H9 (cell line): ENCODE measurements at places on chromosomes 6 and 20. TPM values are rescaled to one million over a fixed set of nuclear protein-coding genes. Genes with fewer than 3 reads are reported as not detected.
A peak's percentile ranks its signal among the peaks of the same experiment; 100 is the strongest.

SLC17A3 gene
- total RNA-seq, result not detected in 2 replicates

MPIG6B gene
- total RNA-seq, result not detected in 2 replicates

TBP gene
- total RNA-seq, result 22.6 and 24.3 TPM in 2 replicates

SLC12A5 gene
- total RNA-seq, result 7.3 and 8.7 TPM in 2 replicates

EEF1A2 gene
- total RNA-seq, result 25.8 and 27.4 TPM in 2 replicates

SCRT2 gene
- not detected in 2 replicates for total RNA-seq

CALHM4 gene
- not detected in 2 replicates for total RNA-seq

SRMS gene
- total RNA-seq, result 0.70 and 0.79 TPM in 2 replicates

PDE10A gene
- total RNA-seq, result 0.31 and 0.44 TPM in 2 replicates

HLA-G gene
- total RNA-seq, result 2.7 and 2.9 TPM in 2 replicates

TMEM244 gene
- total RNA-seq, result not detected in 2 replicates

DNA sequence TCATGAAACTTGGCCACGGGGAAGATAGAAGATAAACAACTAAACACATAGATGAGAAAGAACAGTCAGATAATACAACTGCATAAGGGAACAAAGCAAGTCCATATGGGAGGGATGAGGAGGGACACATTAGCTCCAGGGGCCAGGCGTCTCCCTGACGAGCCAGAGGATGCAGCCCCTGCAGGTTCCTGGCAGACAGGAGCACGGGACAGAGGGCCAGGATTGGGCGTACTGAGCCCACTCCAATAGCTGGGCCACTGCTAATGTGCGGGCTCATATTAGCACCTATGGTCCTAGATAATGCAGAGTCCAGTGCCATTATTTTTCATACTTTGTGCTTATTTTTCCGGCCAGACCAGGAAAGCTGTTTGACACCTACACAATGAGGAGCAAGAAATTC lies 182.9 kb downstream of the ANKRD60 start:
- peaks cover 3% of the 10 kb centered on the region; the same call in 2 of the 3 replicates for H3K36me3 ChIP-seq
- H3K4me3 ChIP-seq, result no peak overlapping the region
- DNase-seq, result no peak
- H3K27me3 ChIP-seq, result no peaks in the 10 kb centered on the region

DNA sequence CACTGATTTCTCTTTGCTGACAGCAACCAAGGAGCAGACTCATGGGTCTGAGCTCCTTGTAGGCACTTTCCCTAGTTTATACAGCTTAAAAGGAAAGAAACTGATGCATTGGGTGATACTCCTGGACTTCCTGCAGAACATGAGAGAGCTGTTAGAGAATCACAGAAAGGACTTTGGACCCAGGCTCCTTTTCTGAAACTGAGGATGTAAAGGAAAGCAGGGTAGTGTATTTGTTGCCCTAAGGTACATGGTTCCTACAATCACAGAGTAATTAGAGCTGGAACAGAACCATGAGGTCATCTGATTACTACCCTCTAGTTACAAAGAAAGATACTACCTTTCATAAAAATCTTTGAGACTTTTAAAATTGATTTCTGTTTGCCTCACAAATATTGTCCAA lies 477.1 kb upstream of the SPTLC3 start:
- H3K4me3 ChIP-seq, result no peak overlapping the region
- no peaks in the 10 kb centered on the region for H3K27me3 ChIP-seq
- no peaks in the 10 kb centered on the region for H3K36me3 ChIP-seq

DNA sequence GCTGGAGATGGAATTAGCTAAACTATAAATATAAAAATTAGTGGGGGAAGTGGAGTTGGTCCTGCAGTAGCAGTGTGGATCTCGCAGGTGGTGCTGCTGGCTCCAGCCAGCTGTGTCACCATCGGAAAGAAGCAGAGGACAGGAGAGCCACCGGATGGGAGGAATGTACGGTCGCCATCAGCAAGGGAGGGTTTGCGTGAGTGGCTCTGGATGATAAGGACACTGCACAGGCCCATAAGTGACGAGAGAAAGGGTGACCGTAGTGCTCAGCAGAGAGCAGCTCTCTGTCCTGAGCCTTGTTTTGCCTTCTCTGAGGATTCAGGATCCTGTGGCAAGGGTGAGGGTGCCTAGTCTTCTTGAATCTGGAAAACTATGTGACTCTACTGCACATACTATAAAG lies 378.7 kb downstream of the ZFAND3 start:
- no peaks in the 10 kb centered on the region for H3K36me3 ChIP-seq
- H3K27me3 ChIP-seq, result no peaks in the 10 kb centered on the region
- DNase-seq, result no peak
- H3K4me3 ChIP-seq, result no peak overlapping the region

- no peak overlapping the region for H3K4me3 ChIP-seq
- H3K36me3 ChIP-seq, result no peaks in the 10 kb centered on the region
- DNase-seq, result no peak
- H3K27ac ChIP-seq, result no peak overlapping the region
- H3K4me1 ChIP-seq, result no peaks in the 10 kb centered on the region
- no peaks in the 10 kb centered on the region for H3K27me3 ChIP-seq
These were observed 28.5 kb upstream of the EPHA7 start for GRCh38 chr6:93447874-93448273.

GRCh38 chr6:74420221-74420620 lies 724.2 kb downstream of the CD109 start:
- H3K27me3 ChIP-seq, result no peaks in the 10 kb centered on the region
- H3K27ac ChIP-seq, result no peak overlapping the region
- no peak for DNase-seq
- H3K4me1 ChIP-seq, result no peaks in the 10 kb centered on the region
- H3K4me3 ChIP-seq, result no peak overlapping the region

- no peaks in the 10 kb centered on the region for H3K27me3 ChIP-seq
- no peak for DNase-seq
- no peaks in the 10 kb centered on the region for H3K36me3 ChIP-seq
- H3K4me3 ChIP-seq, result no peak overlapping the region
- H3K27ac ChIP-seq, result no peak overlapping the region
These were observed 15.6 kb upstream of the NELFCD start for GRCh38 chr20:58965270-58966064.

DNA sequence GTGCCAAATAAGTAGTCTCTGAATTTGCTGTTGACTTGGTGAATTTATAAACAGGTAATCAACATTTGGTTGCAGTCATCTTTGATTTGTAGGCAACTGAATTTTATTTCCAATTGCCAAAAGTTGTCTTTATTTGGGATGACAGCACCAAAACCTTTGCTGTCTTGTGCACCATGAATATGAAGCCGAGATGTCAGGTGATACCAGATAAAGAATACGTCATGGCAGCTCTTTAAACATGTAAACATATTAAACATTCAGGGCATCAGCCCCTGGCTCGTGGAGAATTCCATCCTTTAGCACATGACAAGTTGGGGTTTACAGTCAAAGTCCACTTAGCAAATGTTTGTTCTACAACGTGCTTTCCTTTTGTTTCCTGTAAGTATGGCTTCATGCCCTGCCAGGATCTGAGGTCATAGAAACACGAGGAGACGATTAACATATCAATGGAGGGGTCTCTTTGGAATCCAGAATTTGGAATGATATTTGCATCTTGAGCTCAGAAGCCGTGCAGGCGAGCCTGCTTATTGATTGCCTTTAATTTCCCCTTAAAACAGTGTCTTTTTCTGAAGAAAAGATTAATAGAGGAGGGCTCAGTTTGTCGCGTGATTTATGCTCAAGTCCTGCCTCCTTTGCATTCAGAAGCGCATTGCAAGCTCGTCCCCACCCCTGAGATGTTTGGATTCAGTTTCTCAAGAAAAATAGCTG lies 170.2 kb upstream of the ZNF217 start:
- H3K36me3 ChIP-seq, result no peaks in the 10 kb centered on the region; the same call in 2 of the 3 replicates
- peak; percentile 71 for DNase-seq
- no peaks in the 10 kb centered on the region for H3K27me3 ChIP-seq
- H3K4me1 ChIP-seq, result peaks cover 10% of the 10 kb centered on the region
- peak overlapping the region; percentile 90 for H3K27ac ChIP-seq

- H3K4me1 ChIP-seq, result no peaks in the 10 kb centered on the region
- H3K27me3 ChIP-seq, result no peaks in the 10 kb centered on the region
- no peak overlapping the region for H3K27ac ChIP-seq
- no peak for DNase-seq
These were observed 180.3 kb upstream of the ZNF217 start for GRCh38 chr20:53773792-53774401.
